Activated CD8-positive, alpha-beta T cell treated with anti-CD3 and anti-CD28 coated beads, Interleukin-2, amount 10 ng/mL, durations not matched to agents 7 days and 5 days (primary cell): ENCODE measurements at places on chromosomes 3 and 15.
A peak's percentile ranks its signal among the peaks of the same experiment; 100 is the strongest.

DNA sequence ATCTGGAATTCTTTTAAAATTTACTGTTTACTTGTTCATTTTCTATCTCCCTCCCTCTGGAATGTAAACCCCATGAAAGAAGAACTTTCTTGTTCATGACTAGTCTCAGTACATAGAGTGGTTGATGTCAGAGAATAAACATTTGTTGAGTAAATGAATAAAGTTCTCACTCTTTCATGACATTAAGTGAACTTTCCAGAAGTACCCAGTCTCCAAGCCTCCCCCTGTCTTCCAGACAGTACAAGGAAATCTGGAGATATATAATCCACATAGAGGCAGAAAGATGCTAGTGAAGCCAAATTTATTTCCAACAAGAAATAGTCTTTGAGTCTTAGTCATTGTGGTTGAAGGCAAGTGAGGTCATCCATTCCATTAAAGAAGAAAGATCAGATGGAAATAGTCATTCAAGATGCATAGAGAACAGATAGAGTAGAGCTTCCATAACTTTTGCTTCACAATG lies 71.5 kb upstream of the GALNT15 start:
- no peaks in the 10 kb centered on the region for H3K4me1 ChIP-seq
- H3K27ac ChIP-seq: no peak overlapping the region
- no peak for DNase-seq
- H3K36me3 ChIP-seq: no peaks in the 10 kb centered on the region

DNA sequence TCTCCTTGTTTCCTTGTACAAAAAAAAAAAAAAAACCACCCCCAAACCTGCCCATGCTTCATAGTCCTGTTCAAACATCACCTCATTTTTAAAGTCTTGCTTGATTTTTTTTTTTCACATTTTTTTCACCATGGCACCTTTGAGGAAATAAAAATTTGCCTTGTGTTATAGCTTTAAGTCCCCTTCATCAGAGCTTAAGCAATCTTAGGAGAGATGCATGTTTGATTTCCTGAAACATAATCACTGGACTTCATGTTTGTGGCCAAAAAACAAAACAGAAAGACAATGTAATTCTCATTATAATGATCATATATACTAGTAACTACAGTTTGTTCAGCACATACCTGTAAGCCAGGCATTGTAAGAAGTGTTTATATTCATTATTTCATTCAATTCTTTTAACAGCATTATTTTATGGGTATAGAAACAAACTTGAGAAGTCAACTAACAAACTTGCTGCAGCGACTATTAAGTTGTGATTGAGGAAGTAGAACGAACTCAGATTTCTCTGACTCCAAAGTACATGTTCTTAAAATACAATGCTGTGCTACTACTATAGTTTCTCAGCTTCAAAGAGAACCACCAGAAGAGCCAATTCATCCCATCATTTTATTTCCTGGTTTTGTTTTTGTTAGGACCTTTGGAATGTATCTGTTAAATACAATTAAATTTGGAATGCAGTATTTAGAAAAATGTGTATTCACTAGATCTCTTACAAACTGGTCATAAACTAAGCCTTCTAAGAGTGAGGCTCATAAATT lies 203.8 kb downstream of the TCF12 start:
- no peak overlapping the region for H3K4me3 ChIP-seq
- no peak overlapping the region for H3K27ac ChIP-seq
- H3K4me1 ChIP-seq: peaks cover 31% of the 10 kb centered on the region

DNA sequence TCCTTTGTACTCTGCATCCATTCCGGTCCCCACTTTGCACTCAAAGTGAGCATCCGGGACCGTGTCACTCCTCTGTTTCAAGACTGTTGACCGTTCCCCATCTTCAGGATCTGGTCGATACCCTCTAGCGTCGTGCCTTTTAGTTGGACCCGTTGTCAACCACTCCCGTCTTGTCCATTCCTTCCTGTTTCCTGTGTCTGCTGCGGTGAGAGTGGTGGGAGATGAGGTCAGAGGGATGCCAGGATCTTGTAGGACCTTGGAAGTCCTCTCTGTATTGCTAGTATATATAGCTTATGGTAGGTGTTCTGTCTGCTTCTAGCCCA lies 624 bp downstream of the BRK1 start:
- H3K27ac ChIP-seq: peak overlapping the region; percentile 98
- H3K4me3 ChIP-seq: peak overlapping the region; percentile 93
- DNase-seq: no peak
- peaks cover 30% of the 10 kb centered on the region for H3K36me3 ChIP-seq
- H3K4me1 ChIP-seq: peaks cover 36% of the 10 kb centered on the region

DNA sequence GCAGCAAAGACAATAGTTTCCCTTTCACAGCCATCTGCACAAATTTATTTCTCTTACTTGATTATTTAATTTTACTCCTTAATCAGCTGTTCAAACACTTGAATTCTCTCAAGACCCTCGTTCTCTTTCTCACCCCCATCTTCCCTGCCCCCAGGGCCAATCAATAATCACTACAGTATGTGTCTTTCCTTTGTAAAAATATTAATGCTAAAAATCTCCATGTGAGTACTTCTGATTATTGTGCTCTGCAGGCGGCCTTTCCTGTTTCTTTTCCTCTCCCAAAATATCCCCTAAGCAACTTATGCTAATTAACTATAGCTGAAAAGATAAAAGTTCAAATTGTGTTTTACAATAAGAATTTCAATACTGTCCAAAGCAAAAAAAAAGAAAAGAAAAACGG lies 617.0 kb upstream of the CBLB start:
- H3K27me3 ChIP-seq: no peaks in the 10 kb centered on the region
- DNase-seq: no peak
- no peaks in the 10 kb centered on the region for H3K36me3 ChIP-seq
- no peaks in the 10 kb centered on the region for H3K4me1 ChIP-seq

GRCh38 chr3:195440379-195440778 lies 2.4 kb downstream of the ACAP2 start:
- DNase-seq: no peak
- H3K4me1 ChIP-seq: peaks cover 38% of the 10 kb centered on the region
- H3K4me3 ChIP-seq: peak overlapping the region; percentile 94
- no peaks in the 10 kb centered on the region for H3K27me3 ChIP-seq

DNA sequence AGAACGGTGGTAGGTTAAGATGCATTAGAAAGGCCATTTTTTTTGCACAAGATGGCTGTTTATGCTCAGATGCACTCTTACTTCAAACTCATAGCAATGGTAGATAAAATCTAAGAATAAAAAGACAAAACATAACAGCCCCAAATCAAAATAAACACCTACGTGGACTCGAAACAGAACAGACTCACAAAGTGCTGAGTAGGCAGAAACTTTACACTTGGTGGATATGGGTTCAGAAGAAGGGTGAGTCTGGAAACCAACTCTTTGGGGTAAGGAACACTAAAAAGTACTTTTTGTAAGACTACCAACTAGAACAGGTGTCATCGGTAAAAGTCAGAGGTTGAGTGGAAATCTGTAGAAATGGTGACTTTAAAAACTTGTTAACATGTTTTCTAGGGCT lies 468.2 kb downstream of the OTOL1 start:
- no peaks in the 10 kb centered on the region for H3K36me3 ChIP-seq
- H3K27ac ChIP-seq: no peak overlapping the region
- H3K4me3 ChIP-seq: no peak overlapping the region
- H3K4me1 ChIP-seq: no peaks in the 10 kb centered on the region

DNA sequence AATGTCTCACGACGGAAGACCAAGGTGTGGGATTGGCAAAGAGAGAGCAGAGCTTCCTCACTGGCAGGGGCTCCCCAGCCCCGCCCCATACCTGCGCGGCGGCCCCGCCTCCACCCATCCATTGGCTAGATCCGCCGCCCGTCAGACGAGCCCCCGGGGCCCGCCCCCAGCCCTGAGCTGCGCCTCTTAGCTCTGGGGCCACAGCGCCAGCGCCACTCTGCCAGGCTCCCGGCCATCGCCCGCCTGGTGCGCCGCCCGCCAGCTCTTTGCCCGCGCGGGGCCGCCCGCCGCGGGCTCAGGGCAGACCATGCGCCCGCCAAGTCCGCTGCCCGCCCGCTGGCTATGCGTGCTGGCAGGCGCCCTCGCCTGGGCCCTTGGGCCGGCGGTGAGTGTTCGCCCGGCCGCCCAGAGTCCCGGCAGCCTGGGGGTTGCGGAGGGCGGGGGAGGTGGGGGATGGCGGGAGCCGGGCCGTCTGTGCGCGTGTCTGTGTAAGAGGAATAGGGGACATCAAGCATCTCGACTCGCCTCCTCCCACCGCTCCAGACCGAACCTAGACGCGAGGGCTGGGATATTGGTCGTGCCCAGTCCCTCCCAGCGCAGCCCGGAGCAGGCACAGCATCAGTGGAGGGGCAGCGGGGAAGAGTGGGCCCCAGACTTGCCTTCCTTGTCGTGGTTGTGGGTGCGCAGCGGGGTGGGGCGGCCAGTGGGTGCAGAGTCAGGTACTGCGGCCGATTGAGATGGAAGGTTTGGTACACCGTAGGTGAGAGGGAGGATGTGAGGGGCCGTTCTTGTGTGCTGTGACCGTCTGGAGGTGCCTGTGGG lies at the start of gene VIPR1:
TSS of gene VIPR1 (plus strand) at position 215 of the 822 bp plus-strand sequence. CDS start at position 308, 93 bp downstream.
- H3K27me3 ChIP-seq: peaks cover 28% of the 10 kb centered on the region
- peak; percentile 91 for DNase-seq
- peak within 1 kb of the TSS; percentile 86 for H3K4me3 ChIP-seq
- peak within 1 kb of the TSS; percentile 41 for H3K27ac ChIP-seq

DNA sequence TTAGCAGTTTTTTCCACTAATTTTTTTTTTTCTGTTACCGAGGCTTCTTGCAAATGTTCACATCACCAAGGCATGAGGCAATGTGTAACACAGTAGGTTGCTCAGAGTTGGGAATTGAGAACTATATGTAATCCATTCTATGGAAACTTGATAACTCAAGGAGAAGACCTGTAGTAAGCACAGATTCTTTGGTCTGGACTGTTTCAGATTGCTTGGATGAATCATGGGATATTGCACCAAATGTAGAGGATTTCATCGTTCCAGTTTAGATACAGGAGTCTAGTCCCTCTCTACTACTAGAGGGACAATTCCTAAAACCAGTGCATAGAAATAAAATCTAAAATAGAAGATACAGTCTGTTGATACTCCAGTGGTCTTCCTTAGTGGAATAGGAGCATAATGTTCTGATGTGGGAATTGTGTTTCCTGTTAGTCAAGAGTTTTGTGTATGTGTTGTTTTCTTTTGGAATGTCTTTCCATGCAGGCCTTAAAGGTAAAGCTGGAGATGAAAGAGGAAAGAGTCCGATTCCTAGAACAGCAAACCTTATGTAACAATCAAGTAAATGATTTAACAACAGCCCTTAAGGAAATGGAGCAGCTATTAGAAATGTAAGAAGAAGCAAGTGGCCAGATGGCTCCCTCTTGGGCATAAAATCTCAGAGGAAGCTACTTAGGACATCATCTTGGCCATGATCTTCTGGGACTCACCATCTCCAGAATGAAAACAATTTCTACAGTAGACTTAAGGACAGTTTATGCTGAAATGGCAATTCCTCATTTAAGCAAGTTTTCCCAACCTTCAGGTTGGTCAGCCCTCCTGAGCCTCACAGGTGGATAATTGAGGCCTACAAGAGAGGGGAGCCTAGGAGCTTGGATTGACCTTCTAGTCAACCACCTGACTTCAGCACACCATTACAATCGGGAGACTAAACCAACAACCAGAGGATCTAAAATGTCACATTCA lies 10.7 kb downstream of the KNSTRN start:
- no peak for DNase-seq
- H3K4me1 ChIP-seq: peaks cover 16% of the 10 kb centered on the region
- no peak overlapping the region for H3K4me3 ChIP-seq
- H3K27ac ChIP-seq: no peak overlapping the region

GRCh38 chr3:124759666-124760401 lies 29.6 kb downstream of the UMPS start:
- no peaks in the 10 kb centered on the region for H3K27me3 ChIP-seq
- H3K4me1 ChIP-seq: peaks cover 6% of the 10 kb centered on the region
- H3K36me3 ChIP-seq: no peaks in the 10 kb centered on the region
- no peak overlapping the region for H3K4me3 ChIP-seq
- no peak for DNase-seq

DNA sequence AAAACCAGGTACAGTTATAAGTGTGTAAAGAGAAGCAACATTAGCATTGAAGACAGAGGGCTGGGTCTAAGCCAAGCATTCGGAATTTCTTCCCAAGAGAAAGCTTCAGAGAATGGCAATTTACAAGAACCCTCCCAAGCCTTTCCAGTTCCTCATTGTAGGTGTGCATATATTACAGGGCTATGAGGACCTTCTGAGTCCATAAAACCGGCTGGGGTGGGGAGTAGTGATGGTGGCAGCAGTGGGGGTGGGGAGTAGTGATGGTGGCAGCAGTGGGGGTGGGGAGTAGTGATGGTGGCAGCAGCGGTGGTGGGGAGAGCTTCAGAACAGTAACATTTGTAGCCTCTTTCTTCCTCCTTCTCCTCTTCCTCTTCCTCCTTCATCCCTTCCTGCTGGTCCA lies 368.7 kb upstream of the UMPS start:
- H3K27ac ChIP-seq: no peak overlapping the region
- no peak for DNase-seq
- H3K36me3 ChIP-seq: no peaks in the 10 kb centered on the region
- peaks cover 12% of the 10 kb centered on the region for H3K27me3 ChIP-seq
- no peak overlapping the region for H3K4me3 ChIP-seq
- H3K4me1 ChIP-seq: no peaks in the 10 kb centered on the region

GRCh38 chr15:32687556-32687955 lies 30.2 kb upstream of the GREM1 start:
- H3K27ac ChIP-seq: no peak overlapping the region
- no peaks in the 10 kb centered on the region for H3K27me3 ChIP-seq
- no peak for DNase-seq
- no peak overlapping the region for H3K4me3 ChIP-seq
- H3K4me1 ChIP-seq: peaks cover 9% of the 10 kb centered on the region
- H3K36me3 ChIP-seq: no peaks in the 10 kb centered on the region

DNA sequence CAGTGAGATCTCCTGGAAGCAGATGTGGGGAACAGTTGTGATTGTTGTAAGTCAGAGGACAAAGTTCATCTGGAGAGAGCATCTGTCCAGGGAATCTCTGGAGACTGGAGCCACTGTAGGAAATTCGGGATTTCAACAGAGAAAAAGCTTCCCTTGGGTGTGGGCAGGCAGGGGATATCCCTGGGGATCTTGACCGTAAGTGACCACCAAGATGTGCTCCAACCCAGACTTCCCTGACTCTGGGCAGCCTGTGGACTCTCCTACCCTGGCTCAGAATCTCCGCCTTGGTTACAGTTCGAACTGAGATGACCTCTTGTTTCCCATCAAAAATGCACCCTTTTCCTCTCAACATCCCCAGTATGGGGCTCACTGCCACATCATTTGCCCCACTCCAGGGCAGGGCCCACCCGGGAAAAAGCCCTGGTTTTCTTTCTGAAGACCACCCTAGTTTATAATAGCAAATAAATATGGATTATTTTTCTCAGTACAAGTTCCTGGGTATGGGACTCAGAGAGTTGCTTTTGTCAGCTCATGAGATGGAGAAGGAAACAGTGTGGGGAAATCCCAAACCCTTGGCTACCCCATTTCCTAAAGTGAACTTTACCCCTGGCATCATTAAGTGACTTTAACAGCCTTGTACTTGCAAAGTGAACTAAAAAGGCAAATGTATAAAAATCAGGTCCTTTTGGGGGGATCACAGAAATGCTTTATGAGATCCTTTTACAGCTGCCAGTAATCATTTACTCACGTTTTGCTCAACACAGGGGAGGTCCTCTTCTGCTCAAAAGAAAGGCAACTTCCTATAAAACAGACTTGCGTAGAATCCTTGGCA lies 89.9 kb downstream of the CCNL1 start:
- H3K4me1 ChIP-seq: peaks cover 24% of the 10 kb centered on the region
- no peak for DNase-seq
- no peak overlapping the region for H3K4me3 ChIP-seq
- no peaks in the 10 kb centered on the region for H3K36me3 ChIP-seq
- no peak overlapping the region for H3K27ac ChIP-seq
- H3K27me3 ChIP-seq: peaks cover 3% of the 10 kb centered on the region

- no peak for DNase-seq
- H3K4me3 ChIP-seq: no peak overlapping the region
- no peaks in the 10 kb centered on the region for H3K27me3 ChIP-seq
- H3K36me3 ChIP-seq: no peaks in the 10 kb centered on the region
- H3K4me1 ChIP-seq: peaks cover 3% of the 10 kb centered on the region
Observed at GRCh38 chr3:189389346-189389745, 217.6 kb downstream of the TPRG1 start.
